CD4-positive, alpha-beta T cell treated with Interleukin-4 for 1 hour (primary cell): ENCODE measurements at places on chromosomes 4 and X.

DNA sequence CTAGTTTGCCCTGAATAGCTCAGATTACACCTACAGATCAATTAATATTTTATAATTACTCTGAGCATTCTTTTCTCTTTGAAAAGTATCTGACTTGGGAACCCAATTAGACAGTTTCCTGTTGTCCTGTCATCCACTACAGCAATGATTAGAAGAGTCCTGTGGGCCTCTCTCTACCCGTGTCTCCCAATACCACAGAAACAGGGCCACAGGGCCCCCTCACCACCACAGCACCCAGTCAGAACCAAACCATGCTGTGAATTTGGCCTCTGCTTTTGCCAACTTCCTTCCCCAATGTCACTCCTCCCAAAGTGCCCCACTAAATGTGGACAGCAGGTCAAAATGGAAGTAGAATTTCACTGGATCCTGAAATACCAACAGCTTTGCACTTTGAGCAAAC lies 10.3 kb downstream of the USP46 start:
- DNase-seq: no peak

- DNase-seq: peak; percentile 63
Observed at GRCh38 chr4:139530833-139531427, 25.1 kb downstream of the SETD7 start.

- no peak for DNase-seq
Observed at GRCh38 chr4:114349543-114350175, 248.9 kb upstream of the UGT8 start.

DNA sequence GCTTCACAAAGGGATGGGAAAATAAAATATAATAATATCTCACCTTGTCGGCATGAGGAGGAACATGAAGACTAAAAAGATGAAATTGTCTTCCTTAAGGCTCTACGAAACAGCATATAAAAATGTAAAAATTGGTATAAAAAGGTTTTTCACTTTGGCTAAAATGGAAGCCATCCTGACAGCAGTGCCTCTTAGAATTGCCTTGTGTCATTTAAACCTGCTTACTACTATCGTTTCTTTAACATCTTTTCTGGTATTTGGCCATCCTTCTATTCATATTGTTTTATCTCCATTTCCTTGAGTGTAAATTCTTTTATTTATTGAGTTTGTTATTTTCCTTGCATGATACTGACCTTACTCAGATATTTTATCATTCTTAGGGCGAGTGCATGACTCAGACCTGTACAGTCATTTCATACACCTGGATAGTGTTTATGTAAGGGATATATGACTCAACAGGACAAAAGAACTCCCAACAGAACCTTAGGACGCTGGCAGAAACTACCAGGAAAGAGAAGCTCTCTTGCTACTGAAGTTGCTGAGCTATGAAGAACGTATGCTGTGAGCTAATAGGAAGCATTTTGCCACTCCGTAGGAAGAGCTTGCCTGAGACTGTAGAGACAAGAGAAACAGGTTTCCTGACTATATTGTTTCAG lies 5.8 kb upstream of the CDKN2AIP start:
- no peak for DNase-seq

DNA sequence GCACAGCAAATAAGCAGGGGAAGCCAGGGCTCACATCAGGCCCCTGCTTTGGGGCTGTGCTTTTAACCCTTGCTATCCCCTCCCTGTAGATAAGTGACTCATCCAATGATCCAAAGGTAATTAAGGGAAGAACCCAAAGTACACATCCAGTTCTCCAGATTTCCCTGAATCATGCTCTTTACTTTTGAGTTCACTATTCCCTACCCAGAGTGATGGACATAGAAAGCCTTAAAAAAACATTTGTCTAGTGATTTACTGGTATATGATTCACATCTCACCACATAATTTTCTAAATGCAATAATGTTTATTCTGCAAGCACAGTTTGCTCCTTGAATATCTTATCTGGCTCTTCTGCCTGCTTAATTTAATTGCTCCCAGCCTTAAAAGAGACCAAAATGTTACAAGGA lies 136.2 kb downstream of the PPP3CA start:
- DNase-seq: no peak

GRCh38 chr4:134073711-134074110 lies 127.9 kb downstream of the PABPC4L start:
- DNase-seq: no peak

GRCh38 chr4:38193236-38193863 lies 233.2 kb downstream of the PTTG2 start:
- no peak for DNase-seq

GRCh38 chr4:47415719-47416118 lies 47.8 kb downstream of the COMMD8 start:
- DNase-seq: no peak

- no peak for DNase-seq
Observed at GRCh38 chrX:12789976-12790375, 1.2 kb upstream of the PRPS2 start.

DNA sequence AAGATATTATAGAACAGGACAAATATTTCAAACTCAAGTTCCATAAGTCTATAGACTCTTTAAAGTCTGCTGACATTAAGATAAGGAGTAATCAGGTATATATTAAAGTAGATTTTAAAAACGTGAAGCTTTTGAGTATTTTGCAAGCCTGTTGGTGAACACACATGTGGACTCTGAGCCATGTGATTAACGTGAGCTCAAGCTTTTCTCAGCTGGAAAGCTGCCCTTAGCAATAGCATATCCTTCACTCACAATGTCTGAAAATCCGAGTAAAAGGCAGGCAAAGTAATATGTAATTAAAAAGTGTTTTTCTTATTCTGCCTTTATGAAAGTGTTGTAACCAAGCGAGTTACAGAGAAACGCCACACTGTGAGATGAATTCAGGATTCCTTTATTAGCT lies 140.5 kb upstream of the AADAT start:
- DNase-seq: no peak

GRCh38 chrX:155334486-155335336 lies at the start of gene CLIC2:
TSS of gene CLIC2 (minus strand) at chrX:155334614. CDS start at chrX:155334427, 187 bp downstream.
- DNase-seq: peak; percentile 9

DNA sequence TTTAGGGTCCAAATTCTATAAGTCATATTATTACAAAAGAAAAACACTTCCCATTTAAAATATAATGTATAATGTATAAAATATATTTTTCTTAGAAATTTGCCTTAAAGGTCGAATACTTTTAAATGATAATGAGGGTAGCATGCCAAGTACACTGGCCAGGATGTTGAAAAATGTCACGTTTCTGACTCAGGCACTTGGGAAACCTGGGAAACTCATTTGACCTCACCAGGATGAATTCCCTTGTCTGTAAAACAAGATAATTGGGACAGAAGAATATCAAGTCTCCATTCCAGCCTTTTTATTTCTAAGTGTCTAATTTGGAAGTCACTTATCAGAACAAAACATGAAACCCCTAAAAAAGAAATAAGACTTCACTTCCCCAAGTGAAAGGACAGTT lies 3.4 kb upstream of the SLC39A8 start:
- no peak for DNase-seq

DNA sequence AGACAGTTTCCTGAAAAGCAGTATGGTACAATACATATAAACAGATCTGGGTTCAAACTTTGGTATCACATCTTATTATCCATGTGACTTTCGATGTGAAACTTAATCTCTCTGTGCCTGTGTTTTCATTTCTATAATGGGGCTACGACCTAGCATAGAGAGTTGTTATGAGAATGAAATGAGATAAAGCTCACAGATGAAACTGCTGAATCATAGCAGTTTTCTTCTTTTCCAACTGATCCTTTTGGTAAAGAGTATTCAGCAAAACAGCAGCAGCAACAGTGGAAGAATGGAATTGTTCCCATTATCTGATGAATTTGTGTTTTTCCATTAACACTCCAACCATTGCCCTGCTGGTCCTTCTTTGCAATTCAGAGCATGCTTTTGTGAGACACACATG lies 16.3 kb downstream of the AMBN start:
- no peak for DNase-seq

- no peak for DNase-seq
Observed at GRCh38 chr4:87849612-87850011, 16.8 kb downstream of the MEPE start.

DNA sequence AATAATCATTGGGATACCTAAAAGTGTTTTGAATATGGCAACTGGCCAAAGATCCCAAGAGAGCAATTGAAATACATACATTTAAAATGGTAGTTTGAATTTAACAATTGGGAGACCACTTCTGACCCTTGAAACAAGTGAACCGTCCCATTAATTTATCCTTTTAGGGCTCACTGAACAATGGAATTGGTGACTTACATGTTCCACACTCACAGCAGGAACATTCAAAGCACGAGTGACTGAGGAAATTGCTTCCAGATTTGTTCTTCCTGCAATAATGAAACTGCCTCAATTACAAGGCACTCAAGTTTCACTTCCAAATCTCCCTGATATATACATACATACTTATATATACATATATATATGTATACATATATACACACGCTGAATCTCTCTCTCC lies 20.6 kb downstream of the SLC39A8 start:
- DNase-seq: no peak

- no peak for DNase-seq
Observed at GRCh38 chr4:52876069-52876468, 14.0 kb downstream of the RASL11B start.

DNA sequence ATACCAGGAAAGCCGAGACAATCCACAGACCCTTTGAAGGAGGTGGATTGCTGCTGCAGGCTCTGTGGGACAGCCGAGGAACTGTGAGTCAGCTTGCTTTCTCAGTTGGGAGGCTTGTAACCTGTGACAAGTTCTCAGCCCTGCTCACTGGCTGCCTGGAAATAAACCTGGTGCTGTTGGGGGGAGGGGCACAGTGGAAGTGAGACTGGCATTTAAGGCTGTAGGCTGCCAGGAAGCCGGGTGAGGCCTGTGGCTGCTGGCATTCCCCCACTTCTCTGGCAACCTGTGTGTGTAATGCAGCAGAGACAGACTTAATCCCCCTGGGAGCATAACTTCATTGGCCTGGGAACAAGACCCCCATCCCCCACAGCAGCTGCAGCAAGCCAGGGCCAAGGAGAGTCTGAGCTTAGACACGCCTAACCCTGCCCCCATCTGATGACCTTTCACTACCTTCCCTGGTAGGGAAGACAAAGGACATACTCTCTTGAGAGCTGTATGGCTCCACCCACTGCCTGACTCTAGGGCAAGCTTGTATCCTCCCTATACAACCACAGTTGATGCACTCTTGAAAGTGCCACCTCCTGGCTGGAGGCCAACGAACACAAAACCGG lies 64.1 kb downstream of the ALPK1 start:
- DNase-seq: no peak

- no peak for DNase-seq
Observed at GRCh38 chr4:37653601-37654000, 32.6 kb downstream of the RELL1 start.

DNA sequence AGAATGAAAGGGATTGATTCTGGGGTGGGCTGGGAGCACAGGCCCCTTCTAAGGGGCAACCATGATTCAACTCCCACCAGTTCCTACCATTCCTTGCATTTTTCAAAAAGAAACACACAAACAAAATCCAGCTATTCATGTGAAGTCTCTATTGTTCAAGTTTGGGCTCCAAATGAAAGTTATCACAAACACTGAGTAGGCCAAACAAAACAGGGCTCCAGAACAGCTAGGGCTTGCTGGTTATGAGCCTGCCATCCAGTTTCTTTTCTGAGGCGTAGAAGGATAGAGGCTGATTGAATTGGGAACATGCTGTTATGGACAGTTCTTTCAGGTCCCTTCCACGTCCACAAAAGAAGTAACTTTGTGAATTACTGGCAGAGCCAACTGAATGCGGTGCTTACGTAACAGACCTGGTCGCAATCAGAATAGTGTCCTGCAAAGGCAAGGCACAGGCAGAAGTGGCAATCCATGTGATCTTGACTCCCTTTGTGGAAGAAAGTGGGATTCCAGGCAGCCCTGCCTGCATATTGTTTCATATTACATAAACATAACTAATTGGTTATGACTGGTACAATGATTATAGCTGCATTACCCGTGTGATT lies 244.5 kb downstream of the SCFD2 start:
- DNase-seq: no peak
